Stimulated activated CD4-positive, alpha-beta T cell treated with anti-CD3 and anti-CD28 coated beads, Interleukin-1b, Interleukin-23, amount 100 ng/mL, for 1 hour (primary cell): ENCODE measurements at places on chromosomes 16 and 17.

GRCh38 chr16:30658731-30659506, 688 bp downstream of the FBRS start:
- DNase-seq, result no peak

- DNase-seq, result no peak
These were observed 44.7 kb upstream of the LGALS9 start for GRCh38 chr17:27586203-27586721.

DNA sequence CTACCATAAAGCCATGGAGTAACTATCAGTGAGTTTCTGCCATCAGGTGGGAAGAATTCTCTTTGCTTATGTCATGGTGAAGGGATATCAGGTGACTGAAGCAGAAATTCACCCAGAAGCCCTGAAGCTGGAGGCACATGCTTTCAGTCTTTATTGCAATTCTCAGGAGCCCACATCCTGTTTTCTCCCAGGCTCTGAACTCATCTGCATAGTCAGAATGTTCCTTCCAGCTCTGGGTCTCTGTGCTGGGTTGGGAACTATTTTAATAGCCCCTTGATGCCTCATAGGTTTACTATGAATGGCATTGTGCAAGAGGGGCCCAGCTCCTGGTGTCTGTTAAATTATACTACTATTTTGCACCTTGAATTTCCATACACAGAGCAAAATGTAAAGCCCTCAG, 198.4 kb upstream of the SOX9 start:
- no peak for DNase-seq

DNA sequence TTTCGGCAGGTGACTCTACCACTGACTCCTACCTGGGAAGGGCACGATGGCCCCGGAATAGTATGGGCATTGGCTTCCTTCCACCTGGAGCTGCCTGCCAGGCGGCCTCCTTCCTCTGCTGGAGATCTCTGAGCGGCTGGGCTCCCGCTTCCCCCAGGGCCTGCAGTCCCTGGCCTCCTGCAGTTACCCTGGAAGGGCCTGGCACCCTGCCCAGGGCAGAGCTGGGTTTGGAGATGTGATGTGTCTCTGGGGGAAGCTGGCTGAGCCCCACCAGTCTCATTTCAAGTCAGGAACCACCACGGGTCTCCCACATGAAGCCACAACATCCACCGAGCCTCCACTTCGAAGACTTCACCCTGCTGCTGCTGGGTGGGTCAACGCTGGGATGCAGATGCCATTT, 97.9 kb downstream of the IRF8 start:
- no peak for DNase-seq

- no peak for DNase-seq
These were observed 22.0 kb downstream of the GOSR2 start for GRCh38 chr17:46944931-46945330.

GRCh38 chr16:67167588-67167987, 2.8 kb upstream of the NOL3 start:
- DNase-seq, result no peak

DNA sequence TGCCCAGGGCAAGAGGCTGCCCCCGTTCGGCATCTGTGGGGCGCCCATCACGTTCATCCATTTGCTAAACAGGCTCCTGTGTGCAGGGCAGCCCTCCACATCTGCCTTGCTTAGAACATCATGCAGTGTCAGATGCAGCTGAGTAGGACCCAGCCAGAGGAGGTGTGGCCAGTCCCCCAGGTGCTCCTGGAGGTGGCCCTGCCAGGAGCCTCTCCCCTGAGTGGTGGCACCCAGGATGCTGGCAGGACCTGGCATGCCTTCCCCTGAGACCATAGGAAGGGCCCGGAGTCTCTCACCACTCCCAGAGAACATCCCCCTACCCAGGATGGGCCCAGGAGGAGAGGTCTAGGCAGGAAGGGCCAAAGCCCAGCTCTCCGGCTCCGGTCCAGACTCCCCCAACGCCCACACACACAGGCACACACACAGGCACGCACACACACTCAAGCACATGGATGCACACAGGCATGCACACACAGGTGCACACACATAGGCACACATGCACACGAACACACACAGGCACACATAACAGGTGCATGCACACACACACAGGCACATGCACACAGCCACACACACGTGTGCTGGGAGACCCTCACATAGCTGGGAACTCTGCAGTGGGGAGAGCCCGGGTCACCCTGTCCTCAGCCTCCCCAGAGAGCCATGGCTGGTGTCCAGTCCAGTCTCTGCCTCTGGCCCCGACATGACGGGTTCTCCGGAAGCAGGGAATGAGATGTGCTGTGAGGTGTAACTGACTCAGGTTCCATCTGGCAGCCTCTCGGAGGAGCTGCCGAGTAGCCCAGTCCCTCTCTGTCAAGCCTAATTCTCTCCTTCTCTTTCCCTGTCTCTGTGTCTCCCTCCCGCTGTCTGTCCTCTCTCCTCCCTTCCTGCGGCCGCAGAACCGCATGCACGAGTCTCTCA, 74.6 kb downstream of the AMFR start:
- no peak for DNase-seq

GRCh38 chr17:44664867-44665266, 8.6 kb downstream of the MEIOC start:
- no peak for DNase-seq

DNA sequence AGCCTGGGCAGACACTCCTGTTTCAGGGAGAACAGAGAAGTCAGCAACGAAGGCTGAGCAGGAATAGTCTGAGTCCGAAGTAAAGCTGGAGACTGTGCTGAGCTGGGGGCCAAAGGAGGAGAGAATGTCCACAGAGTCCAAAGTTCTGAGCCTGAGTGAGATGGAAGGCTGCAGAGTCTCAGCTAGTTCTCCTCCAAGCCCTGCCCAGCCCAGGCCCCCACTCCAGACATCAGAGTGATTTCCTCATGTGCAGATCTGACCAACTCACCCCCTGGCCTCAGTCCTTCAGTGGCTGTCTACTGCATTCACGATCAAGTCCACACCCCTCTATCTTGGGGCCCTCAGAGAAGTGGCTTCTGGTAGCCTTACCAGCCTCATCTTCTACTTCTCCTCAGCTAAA, 21.6 kb downstream of the SLC13A5 start:
- no peak for DNase-seq
